ENCODE measurements at places on chromosomes 13 and 19. TPM values are rescaled to one million over a fixed set of nuclear protein-coding genes. Genes with fewer than 3 reads are reported as not detected.

GRCh38 chr13:112657850-112658445 lies 31.9 kb upstream of the ATP11A start:
- no peaks in the 10 kb centered on the region for H3K27me3 ChIP-seq
- no peaks in the 10 kb centered on the region for H3K36me3 ChIP-seq
- H3K4me3 ChIP-seq, result no peak overlapping the region
- H3K27ac ChIP-seq, result no peak overlapping the region

DNA sequence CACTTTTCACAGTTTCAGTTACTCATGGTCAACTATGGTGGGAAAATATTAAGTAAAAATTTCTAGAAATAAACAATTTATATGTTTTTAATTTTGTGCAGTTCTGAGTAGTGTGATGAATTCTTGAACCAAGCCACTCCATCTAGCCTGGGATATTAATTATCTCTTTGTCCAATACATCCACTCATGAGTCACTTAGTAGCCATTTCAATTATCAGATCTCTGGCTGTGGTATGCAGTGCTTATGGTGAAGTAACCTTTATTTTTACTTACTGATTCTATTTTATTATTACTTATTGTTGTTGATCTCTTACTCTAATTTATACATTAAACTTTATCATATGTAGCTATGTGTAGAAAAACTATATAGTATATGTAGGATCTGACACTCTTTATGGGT lies 128.9 kb upstream of the KLHL1 start:
- no peak overlapping the region for H3K4me3 ChIP-seq
- no peaks in the 10 kb centered on the region for H3K36me3 ChIP-seq
- H3K27me3 ChIP-seq, result no peaks in the 10 kb centered on the region

Gene TFDP1
- 33.8 TPM for total RNA-seq

DNA sequence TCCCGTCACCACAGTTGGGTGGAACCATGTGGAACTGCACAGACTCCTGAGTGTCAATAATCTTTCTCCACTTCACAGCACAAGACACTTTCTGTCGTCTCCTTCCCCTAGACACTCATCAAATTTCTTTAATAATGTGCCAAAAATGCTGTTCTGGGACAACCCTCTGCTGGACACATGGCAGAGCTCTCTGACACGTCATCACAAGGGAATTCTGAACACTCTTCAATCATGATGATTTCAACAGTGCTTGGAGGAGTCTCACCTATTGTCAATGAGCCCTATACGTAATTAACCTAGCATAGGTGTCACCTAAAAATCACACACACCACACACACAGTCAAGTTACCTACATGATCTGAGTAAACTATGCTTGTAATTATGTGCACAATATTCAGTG lies 141.3 kb downstream of the STOML3 start:
- peaks cover 1% of the 10 kb centered on the region for H3K4me1 ChIP-seq
- H3K36me3 ChIP-seq, result no peaks in the 10 kb centered on the region
- H3K4me3 ChIP-seq, result no peak overlapping the region
- DNase-seq, result no peak
- H3K27ac ChIP-seq, result no peak overlapping the region

- no peak for DNase-seq
- H3K36me3 ChIP-seq, result no peaks in the 10 kb centered on the region
- H3K27me3 ChIP-seq, result no peaks in the 10 kb centered on the region
- H3K4me3 ChIP-seq, result no peak overlapping the region
- H3K27ac ChIP-seq, result no peak overlapping the region
- H3K4me1 ChIP-seq, result no peaks in the 10 kb centered on the region
Measured at GRCh38 chr13:74835579-74835978, 646.4 kb downstream of the TBC1D4 start.

GRCh38 chr13:111130116-111130508 lies 15.0 kb downstream of the ARHGEF7 start:
- no peak overlapping the region for H3K27ac ChIP-seq

Gene GRK1
- total RNA-seq, result not detected

DNA sequence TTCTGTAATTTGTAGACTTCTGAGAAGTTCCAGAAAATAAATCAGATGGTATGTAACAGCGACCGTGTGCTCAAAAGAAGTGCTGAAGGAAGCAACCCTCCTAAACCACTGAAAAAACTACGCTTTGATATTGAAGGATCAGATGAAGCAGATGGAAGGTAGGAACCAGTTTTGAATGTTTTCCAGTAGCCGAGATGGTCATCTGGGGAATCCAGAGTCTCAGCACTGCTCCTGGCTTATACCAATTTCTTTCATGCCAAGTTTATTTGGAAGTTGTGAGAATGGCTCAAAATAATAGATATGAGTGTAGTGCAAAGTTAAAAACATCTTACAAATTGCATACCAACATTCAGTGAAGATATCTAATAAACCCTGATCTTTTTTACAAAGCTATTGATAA lies 56.2 kb downstream of the RCBTB2 start:
- no peaks in the 10 kb centered on the region for H3K36me3 ChIP-seq
- H3K4me3 ChIP-seq, result no peak overlapping the region
- no peaks in the 10 kb centered on the region for H3K27me3 ChIP-seq
- H3K4me1 ChIP-seq, result no peaks in the 10 kb centered on the region

Gene ADGRE1
- total RNA-seq, result 0.15 TPM

GRCh38 chr19:53977429-53977990 lies 13.9 kb upstream of the CACNG6 start:
- no peaks in the 10 kb centered on the region for H3K27me3 ChIP-seq
- H3K27ac ChIP-seq, result no peak overlapping the region

Gene ZNF221
- total RNA-seq, result 6.6 TPM

Gene IRGC
- total RNA-seq, result not detected

DNA sequence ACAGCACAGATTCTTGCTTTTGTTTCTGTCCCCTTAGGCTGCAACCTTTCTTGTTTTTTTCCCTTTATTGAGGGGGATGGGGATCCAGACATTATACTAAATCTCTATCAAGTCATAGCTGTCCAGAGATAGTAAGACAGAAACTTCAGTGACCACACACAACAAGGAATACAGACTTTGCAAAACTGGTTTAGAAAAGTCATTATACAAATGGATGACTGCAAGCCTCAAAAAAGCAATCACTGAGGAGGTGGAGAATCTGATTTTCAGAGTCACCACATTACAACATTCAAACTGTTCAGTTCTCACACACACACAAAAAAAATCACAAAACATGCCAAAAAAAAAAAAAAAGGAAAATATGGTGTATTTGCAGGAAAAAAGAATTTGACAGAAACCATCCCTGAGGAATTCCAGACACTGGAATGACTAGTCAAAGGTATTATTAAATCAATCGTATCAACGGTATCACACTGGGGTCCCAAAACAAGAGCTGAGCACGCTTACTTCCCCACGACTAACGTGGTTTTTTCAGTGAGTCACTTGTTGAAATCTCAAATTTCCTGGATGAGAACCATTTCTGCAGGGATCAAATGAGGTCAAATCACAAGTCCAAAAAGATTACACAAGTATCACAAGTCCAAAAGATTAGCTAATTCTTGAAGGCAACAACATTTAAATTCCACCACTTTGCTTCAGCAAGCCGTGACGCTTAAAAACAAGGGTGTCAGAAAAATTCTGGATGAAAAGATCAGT lies 41.2 kb downstream of the USP12 start:
- H3K4me3 ChIP-seq, result no peak overlapping the region
- H3K4me1 ChIP-seq, result peaks cover 3% of the 10 kb centered on the region
- no peak for DNase-seq

DNA sequence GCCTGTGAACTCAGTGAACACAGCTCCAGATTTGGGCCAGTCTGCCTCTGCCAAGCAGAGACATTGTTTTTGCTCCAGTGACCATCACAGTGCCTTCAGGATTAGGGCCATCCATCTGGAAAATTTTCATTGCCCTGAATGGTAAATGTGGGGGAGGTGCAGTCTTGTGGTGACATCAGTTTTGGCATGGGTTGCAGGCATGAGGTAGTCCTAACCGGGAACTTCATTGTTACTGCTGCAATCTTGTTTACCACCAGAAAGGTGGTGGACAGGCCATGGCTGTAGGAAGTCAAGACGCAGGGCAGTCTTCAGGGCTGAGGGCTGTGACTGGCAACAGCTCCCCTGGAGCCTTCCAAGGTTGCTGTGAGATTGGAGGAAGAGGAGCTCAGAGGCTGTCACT lies 55.2 kb downstream of the SPATA13 start:
- no peaks in the 10 kb centered on the region for H3K27me3 ChIP-seq
- H3K36me3 ChIP-seq, result no peaks in the 10 kb centered on the region
- peaks cover 11% of the 10 kb centered on the region for H3K4me1 ChIP-seq
- peak overlapping the region; percentile 56 for H3K27ac ChIP-seq
- DNase-seq, result no peak
- H3K4me3 ChIP-seq, result no peak overlapping the region

DNA sequence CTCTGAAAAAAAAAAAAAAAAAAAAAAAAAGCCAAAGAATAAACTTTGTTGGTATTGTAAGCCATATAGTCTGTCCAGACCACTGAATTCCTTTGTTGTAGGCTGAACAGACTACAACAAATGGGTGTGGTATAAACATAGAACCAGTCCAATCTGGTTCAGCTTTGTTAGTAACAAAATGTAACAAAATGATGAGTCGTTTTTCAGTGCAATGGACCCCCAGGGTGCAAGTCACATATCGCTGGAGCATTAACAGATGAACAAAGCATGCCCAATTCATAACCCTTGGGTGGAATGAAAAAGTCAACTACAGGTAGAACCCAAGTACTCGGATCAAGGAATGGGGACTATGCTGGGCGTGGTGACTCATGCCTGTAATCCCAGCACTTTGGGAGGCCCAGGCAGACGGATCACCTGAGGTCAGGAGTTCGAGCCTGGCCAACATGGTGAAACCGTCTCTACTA lies 13.6 kb upstream of the FCHO1 start:
- no peaks in the 10 kb centered on the region for H3K36me3 ChIP-seq
- H3K4me3 ChIP-seq, result no peak overlapping the region
- peaks cover 3% of the 10 kb centered on the region for H3K4me1 ChIP-seq

DNA sequence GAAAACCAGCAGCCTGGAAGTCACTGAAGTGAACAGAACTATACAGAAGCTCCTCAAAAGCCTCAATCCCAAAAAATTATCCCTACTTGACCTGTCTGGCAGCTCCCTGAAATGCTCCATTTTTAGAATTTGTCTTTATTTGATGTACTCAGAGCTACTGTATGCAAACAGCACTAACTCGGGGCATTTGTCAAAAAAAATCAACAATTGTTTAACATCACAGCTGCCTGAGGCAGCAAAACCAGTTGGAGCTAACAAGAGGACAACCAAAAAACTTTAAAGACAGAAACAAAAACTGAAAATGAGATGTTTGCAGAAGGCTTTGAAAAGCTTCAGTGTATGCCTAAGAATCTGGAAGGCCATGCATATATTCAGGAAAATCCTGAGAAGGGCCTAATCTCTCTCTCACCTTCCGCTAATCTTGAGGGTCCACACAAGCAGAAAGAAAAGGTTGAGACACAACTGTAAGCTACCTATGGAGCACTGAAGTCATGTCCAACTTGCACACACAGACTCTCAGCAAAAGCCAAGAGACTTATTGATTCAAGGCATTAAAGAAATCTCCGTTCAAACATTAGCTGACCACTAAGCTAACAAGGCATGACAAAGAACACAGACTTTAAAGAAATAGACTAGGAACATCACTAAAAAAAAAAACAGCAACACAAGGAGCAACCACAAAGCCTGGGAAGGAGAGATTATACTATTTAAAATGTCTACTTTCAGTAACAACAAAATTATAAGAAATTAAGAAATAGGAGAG lies 16.1 kb downstream of the VWA8 start:
- H3K27ac ChIP-seq, result no peak overlapping the region
- DNase-seq, result no peak
- no peaks in the 10 kb centered on the region for H3K36me3 ChIP-seq
- H3K4me1 ChIP-seq, result no peaks in the 10 kb centered on the region

Gene CEP89
- 28.3 TPM for total RNA-seq
